ENCODE measurements at places on chromosomes 13 and 19.

DNA sequence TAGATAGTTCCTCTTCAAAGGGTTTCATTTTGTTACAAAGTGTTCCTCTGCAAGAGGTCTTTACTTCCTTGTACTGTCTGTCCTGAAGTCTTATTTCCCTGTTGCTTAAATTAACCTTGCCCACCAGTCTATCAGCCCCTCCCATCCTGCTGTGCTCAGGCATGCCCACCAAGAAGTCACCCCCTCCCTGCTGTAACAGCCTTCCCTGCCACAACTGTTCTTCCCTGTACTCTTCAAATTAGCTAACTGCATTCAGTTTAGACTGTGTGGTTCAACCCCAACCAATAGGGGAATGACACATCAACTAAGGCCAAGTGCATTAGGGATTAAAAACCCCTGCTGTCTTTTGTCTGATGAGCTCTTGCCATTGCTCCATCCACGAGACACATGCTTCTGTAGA is 34.4 kb upstream of the ZNF562 start:
- H3K36me3 ChIP-seq = peaks cover 2% of the 10 kb centered on the region
- no peak overlapping the region for H3K4me3 ChIP-seq
- peaks cover 7% of the 10 kb centered on the region for H3K27me3 ChIP-seq
- H3K4me1 ChIP-seq = no peaks in the 10 kb centered on the region
- H3K27ac ChIP-seq = no peak overlapping the region

GRCh38 chr13:94620286-94620896 is 18.7 kb downstream of the GPR180 start:
- no peak for DNase-seq
- H3K36me3 ChIP-seq = peaks cover 82% of the 10 kb centered on the region
- peaks cover 9% of the 10 kb centered on the region for H3K4me1 ChIP-seq
- no peaks in the 10 kb centered on the region for H3K27me3 ChIP-seq
- no peak overlapping the region for H3K27ac ChIP-seq

- H3K4me3 ChIP-seq = no peak overlapping the region
- no peaks in the 10 kb centered on the region for H3K4me1 ChIP-seq
- no peaks in the 10 kb centered on the region for H3K27me3 ChIP-seq
- peaks cover 85% of the 10 kb centered on the region for H3K36me3 ChIP-seq
Measured at GRCh38 chr19:7444042-7444441, 44.8 kb downstream of the PEX11G start.

- no peak overlapping the region for H3K4me3 ChIP-seq
- H3K36me3 ChIP-seq = no peaks in the 10 kb centered on the region
- peaks cover 18% of the 10 kb centered on the region for H3K27me3 ChIP-seq
- H3K4me1 ChIP-seq = no peaks in the 10 kb centered on the region
- no peak for DNase-seq
- H3K27ac ChIP-seq = no peak overlapping the region
Measured at GRCh38 chr13:36665630-36666029, 8.2 kb upstream of the SERTM1 start.

GRCh38 chr13:35957241-35957731 is 173.9 kb downstream of the DCLK1 start:
- no peaks in the 10 kb centered on the region for H3K27me3 ChIP-seq
- H3K27ac ChIP-seq = no peak overlapping the region
- no peaks in the 10 kb centered on the region for H3K36me3 ChIP-seq
- H3K4me1 ChIP-seq = no peaks in the 10 kb centered on the region

GRCh38 chr13:29756506-29756905 is 93.9 kb downstream of the UBL3 start:
- H3K36me3 ChIP-seq = no peaks in the 10 kb centered on the region
- H3K4me3 ChIP-seq = no peak overlapping the region
- no peaks in the 10 kb centered on the region for H3K27me3 ChIP-seq
- DNase-seq = no peak

GRCh38 chr19:6484230-6484629 is 2.6 kb upstream of the DENND1C start:
- peaks cover 18% of the 10 kb centered on the region for H3K36me3 ChIP-seq
- H3K27ac ChIP-seq = peak overlapping the region; percentile 54
- no peak overlapping the region for H3K4me3 ChIP-seq
- no peak for DNase-seq
- H3K27me3 ChIP-seq = no peaks in the 10 kb centered on the region
- H3K4me1 ChIP-seq = peaks cover 32% of the 10 kb centered on the region

GRCh38 chr19:53965091-53965490 is 2.4 kb downstream of the CACNG8 start:
- H3K4me3 ChIP-seq = no peak overlapping the region
- H3K27me3 ChIP-seq = peaks cover 68% of the 10 kb centered on the region
- H3K36me3 ChIP-seq = no peaks in the 10 kb centered on the region
- no peak for DNase-seq

- H3K4me3 ChIP-seq = no peak overlapping the region
- H3K27ac ChIP-seq = no peak overlapping the region
- no peaks in the 10 kb centered on the region for H3K4me1 ChIP-seq
- no peaks in the 10 kb centered on the region for H3K27me3 ChIP-seq
- no peak for DNase-seq
Measured at GRCh38 chr13:22369090-22369489, 698.2 kb downstream of the FGF9 start.

- peaks cover 96% of the 10 kb centered on the region for H3K27me3 ChIP-seq
- H3K4me1 ChIP-seq = peaks cover 9% of the 10 kb centered on the region
- no peak overlapping the region for H3K4me3 ChIP-seq
- no peak for DNase-seq
Measured at GRCh38 chr13:94702181-94703041, 9.9 kb downstream of the SOX21 start.

GRCh38 chr19:43640424-43640757 is 741 bp upstream of the CADM4 start:
- peaks cover 43% of the 10 kb centered on the region for H3K27me3 ChIP-seq
- no peak overlapping the region for H3K27ac ChIP-seq
- peaks cover 12% of the 10 kb centered on the region for H3K4me1 ChIP-seq
- no peaks in the 10 kb centered on the region for H3K36me3 ChIP-seq
- H3K4me3 ChIP-seq = peak overlapping the region; percentile 63
- no peak for DNase-seq

GRCh38 chr19:13208672-13209483 is 58.7 kb downstream of the IER2 start:
- H3K4me3 ChIP-seq = peak overlapping the region; percentile 76
- no peaks in the 10 kb centered on the region for H3K36me3 ChIP-seq
- peak overlapping the region; percentile 92 for H3K27ac ChIP-seq
- DNase-seq = peak; percentile 44
- H3K4me1 ChIP-seq = peaks cover 21% of the 10 kb centered on the region
